Astrocyte (in vitro differentiated cells and primary cell): ENCODE measurements at places on chromosomes 16 and 17. TPM values are rescaled to one million over a fixed set of nuclear protein-coding genes. Genes with fewer than 3 reads are reported as not detected.

CRYM gene
- total RNA-seq, result 0.34 and 0.50 TPM in 2 replicates

MYH3 gene
- total RNA-seq, result 1.9 TPM in 2 replicates

HAS3 gene
- 1.7 and 2.0 TPM in 2 replicates for total RNA-seq

IRX3 gene
- total RNA-seq, result 0.72 and 0.75 TPM in 2 replicates

SLC9A5 gene
- total RNA-seq, result 2.4 and 2.5 TPM in 2 replicates
